ENCODE measurements at places on chromosomes 7 and 10.

DNA sequence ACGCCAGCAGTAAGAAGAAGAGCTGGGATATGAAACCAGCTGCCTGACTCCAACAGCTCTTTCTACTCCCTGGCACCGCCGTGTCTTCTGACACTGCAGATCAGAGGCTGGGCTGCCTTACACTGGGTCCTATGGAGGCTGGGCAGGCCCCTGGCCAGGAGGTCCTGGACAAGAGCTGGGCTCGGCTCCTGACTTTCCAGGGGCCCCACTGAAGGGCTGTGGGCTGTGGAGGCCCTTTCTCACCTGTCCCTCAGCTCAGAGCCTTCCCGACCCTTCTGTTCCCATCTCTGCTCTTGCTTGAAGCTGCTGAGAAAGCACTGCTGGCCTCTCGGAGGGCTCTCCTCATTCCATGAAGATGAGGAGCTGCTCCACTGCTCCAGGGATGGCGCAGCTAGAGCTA is 85.9 kb upstream of the UNC5B start:
- no peak for DNase-seq

DNA sequence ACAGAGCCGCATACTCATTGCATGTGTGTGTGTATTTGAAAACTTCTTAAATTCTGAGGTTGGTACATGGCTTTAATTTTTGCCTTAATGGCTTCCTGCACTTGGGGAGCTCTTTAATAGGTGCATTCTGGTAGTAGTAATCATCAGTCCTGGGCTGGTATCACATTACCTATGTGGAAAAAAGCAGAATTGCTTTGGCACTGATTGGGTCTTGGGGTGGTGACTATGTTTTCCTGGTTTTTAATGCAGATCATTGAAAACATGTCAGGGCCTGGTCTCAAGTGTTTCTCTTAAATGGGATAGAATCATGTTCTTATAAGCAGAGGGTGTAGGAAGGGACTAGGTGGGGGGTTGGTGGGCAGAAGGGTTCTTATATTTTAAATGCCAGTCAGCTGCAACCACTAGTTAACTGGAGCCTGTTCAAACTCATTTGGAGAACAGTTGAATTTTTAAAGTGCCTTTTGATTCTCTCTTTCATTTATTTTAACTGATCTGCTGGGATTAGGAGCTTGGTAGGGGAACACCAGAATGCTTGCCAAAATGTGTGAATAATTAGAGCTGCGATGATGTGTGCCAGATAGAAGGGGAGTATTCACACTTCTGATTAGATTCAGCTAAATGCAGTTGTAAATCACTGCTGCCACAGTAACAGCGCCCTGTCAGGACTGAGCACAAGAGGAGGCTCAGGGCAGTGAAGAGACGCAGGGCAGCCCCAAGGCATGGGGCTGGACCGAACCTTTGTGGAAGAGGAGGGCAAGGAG is 633.5 kb upstream of the GALNT17 start:
- DNase-seq = no peak

- DNase-seq = no peak
Measured at GRCh38 chr10:96279191-96279641, 7.8 kb upstream of the BLNK start.

- DNase-seq = peak; percentile 39
Measured at GRCh38 chr10:73529089-73529832, 33.4 kb upstream of the PPP3CB start.

DNA sequence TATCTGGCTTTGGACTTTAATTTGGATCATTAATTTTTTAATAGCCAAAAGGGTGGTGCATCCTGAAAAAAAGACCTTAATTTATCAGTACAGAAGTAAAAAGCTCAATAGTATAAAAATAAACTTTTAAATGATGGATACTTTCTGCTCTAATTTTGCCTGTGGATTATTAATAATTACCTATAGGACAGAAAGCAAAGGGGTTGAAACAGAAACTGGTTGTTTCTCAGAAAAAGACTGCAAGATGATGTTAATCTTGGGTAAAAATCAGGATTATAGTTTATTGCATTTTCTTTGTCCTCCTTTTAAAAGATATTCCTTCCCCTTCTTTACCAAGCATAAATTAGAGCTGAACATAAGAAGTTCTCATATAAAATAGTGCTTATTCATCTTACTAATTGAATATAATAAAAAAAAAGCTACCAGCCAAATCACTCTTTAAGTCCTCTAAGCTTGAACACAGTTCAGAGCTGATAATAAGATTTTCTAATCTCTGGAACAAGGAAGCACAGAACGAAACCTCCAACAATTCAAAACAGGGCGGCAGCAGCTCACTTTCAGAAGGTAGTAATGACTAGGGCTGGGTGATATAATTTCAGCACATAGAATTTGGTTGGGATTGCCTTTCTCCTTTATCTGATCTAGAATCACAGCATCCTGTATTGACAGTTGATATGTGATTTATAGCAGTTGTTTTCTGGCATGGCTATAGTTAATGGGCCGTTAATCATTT is 8.1 kb upstream of the GPR85 start:
- DNase-seq = no peak

DNA sequence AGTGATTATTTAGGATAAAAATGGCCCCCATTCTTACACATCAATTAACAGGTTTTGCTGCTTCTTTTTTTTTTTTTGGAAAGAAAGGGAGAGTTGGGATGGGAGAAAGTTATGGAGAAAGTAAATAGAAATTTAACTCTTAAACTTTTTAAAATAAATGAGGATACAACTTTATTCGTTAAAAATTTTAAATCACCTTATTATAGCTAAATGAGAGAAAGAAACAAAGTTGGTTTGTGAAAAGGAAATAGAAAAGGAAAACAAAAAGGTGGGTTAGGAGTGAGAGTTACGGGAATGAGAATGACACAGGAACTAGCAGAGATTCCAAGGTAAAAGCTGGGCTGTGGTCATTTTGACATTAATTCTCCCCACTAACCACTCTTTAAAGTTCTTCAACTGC is 34.9 kb downstream of the LMOD2 start:
- no peak for DNase-seq

GRCh38 chr7:131681961-131682360 is 125.5 kb upstream of the PODXL start:
- no peak for DNase-seq

DNA sequence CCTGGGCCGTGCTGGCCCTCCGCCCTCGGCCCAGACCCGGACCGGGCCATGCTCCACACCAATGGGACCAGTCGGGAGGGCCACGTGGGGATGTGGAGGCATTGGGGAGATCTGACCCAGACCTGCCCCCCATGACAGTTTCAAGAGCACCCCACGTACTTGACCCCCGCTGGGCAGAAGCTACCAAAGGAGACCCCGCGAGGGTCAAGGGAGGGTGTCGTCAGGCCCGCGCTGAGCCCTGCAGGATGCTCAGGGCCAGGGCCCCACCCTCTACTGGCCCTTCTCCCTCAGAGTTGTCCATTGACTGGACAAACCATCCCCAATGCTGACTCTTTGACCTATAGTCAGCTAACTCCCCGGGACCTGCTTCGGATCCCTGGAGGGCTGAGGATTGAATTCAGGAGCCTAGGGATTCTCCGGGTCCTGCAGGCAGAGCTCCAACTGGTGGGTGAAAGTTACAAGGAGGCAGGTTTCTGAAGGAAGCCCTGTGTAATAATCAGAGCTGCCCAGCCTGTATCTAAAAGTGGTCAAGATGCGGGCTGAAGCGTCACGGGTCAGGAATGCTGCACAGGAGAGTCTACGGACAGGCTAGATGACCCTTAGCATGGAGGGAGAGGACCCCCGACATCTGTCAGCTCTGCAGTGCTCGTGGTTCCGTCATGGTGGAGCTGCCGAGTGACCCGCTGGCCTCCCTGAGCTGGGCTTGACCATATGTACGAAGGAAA is 498 bp upstream of the CALHM2 start:
- DNase-seq = no peak

DNA sequence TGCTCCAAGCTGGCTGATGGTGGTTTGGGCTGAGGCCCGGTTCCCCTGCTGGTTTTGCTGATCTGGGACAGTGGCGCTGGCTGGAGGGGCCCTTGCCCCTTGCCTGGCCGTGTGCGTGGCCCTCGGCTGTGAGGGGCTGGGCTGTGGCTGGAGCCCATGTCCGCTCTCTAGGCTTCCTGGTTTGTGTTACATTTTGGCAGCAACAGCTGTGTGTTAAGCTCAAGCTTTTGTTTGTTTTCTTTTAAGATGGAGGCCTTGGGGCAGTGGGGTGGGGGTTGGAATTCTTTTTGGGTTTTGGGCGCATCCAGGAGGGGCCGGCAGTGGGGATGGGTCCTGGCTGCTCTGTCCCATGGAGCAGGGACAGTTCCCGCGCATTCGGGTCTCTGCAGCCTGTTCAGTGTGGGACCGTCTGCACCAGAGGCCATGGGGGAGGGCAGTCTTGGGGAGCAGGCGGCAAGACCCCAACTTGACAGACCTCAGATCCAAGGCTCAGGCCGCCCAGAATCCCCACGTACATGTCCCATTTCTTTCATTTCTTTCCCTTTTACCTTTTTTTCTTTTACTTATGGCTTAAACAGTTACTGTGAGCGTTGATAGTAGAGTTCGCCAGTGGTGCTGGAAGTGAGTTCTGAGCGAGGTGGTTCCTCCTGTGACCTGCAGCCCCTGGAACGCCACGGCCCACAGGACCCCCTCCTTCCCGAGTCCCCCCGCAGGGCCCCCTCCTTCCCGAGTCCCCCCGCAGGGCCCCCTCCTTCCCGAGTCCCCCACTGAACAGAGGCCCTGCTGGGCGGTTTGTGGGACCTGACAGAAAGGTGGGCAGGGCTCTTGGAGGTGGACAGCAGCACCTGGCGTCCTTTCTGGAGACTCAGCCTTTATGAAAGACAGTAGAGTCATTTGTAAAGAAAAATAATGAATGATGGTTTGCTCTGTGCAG is 75.3 kb downstream of the INPP5A start:
- no peak for DNase-seq

DNA sequence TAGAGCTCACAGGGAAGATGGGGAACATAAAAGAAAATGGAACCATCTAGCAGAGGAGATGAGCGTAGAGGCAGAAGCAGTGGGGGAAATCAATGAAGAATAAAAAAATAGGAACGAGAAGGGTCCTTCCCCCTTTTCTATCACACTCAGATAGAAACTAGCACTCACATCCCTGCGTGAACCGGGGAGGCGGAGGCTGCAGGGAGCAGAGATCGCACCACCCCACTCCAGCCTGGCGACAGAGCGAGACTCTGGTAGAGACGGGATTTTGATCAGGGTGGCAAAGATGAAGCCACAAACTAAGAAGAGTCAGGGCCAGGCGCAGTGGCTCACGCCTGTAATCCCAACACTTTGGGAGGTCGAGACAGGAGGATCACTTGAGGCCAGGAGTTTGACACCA is 64.7 kb upstream of the ECHDC3 start:
- DNase-seq = no peak

GRCh38 chr7:41689815-41690214 is 13.1 kb downstream of the INHBA start:
- no peak for DNase-seq

GRCh38 chr10:8113616-8114015 is 59.1 kb downstream of the GATA3 start:
- DNase-seq = no peak

DNA sequence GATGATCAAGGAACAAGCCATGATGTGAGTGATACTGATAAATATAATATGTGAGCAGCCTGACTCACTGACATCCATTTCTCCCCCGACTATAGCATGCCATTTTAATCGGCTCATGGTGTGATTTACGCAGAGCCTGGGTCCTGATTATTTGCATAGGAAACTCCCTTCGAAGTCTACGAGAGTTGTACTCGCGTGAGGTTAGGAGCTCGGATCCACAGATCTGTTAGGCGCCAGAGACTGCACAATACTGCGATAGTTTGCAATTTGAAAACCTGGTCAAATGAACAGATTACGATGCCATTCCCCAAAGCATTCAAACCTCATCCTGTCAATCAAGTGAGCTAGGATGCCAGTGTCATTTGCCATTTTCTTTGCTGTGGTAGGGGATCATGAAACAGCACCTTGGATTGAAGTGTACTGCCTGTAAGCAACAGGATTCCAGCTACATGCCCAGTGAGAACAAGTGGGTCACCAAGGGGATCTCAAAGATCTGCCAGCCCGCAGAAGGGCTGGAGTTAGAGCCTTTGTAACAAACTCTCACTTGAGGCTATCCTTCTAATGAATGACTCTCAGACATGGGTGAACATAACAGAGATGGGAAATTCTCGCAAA is 158.3 kb downstream of the FRMD4A start:
- DNase-seq = no peak

DNA sequence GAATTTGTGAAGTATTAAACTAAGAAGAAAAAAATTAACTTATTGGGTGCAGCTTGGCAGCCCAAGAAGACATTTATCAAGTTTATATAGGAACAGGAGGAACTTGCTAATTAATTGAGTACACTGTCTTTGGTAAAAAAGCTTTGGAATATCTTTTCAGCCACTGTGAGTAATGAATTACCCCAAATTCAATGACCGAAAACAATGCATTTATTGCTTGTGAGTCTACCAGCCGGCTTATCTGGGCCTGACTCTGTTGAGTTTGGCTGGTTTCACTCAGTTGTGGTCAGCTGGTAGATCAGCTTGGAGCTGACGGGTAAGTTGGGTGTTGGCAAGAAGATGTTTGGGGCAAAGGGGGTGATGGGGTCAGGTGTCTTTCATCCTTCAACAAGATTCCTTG is 11.6 kb downstream of the GNG11 start:
- DNase-seq = no peak

DNA sequence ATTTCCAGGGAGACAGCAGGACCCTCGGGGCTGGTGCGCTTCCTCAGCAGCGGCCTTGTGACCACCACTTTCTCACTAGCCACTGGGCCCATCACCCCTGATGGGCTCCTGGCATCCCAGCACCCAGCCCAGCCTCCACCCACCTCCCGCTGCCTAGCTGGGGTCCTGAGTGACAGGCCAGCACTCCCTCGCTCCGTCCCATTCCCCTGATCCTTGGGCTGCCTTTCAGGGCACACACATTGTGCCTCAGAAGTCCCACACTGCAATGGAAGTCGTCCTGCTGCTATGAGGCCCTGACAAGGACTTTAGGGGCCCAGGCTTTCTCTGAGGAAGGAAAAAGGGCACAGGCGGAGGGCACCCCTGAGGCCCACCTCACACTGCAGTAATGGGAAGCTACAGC is 12.4 kb downstream of the CAMK2B start:
- DNase-seq = no peak

Data from skeletal muscle cell (primary cell).